Stimulated activated CD4-positive, alpha-beta T cell treated with anti-CD3 and anti-CD28 coated beads, Interleukin-1b, Interleukin-23, amount 100 ng/mL, for 4 hours (primary cell): ENCODE measurements at places on chromosomes 12 and 14.

GRCh38 chr12:56257491-56258067 lies 605 bp downstream of the ANKRD52 start:
- no peak for DNase-seq

DNA sequence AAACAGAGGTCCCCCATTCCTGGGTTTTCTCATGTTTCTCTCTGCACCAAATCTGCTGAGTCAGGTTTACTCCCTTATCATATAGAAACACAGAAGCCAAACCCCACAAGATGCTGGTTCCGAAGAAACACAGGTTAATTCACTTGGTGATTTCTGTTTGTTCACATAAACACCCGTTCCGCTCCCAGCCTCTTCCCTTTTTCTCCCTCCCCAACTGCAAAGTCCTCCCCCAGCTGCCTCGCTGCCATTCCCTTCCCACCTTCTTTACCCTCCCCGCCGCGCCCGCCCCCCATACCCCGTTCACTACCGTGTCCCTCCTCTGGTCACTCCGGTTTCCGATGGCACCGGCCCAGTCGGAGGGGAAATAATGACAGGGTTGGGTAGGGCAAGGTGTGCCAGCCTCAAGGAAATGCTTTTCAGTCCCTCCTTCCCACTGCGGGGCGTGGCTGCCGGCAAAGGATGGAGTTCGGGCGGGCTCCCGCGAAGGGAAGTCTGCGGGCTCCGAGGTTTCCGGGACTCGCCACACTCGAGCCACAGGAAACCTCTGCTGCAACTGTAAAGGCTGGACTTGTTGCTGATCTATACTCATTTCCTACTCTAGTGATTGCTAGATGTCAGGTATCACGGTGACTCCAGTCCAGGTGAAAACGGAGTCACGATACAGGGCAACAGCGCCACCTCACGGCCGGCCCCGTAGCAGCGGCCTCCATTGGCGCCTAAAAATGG lies at the start of gene STYK1:
Gene STYK1, minus strand, starts transcription at position 394 of the 726 bp plus-strand sequence. CDS start 39,434 bp downstream, outside the sequence.
- peak; percentile 63 for DNase-seq

- DNase-seq, result no peak
Measured at GRCh38 chr14:74567646-74568379, 44.2 kb downstream of the LTBP2 start.

DNA sequence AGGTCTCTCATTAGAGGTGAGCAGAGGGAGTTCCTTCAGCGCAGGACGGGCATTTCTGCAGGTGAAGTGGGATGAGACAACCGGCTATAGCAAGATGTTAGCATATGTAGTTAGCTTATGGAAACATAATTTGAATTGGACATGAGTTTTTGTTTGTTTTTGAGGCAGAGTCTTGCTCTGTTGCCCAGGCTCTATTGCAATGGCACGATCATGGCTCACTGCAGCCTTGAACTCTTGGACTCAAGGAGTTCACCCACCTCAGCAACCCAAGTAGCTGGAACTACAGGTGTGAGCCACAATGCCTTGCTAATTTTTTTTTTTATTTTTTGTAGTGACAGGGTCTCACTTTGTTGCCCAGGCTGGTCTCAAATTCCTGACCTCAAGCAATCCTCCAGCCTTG lies 69.2 kb downstream of the RCOR1 start:
- DNase-seq, result no peak

DNA sequence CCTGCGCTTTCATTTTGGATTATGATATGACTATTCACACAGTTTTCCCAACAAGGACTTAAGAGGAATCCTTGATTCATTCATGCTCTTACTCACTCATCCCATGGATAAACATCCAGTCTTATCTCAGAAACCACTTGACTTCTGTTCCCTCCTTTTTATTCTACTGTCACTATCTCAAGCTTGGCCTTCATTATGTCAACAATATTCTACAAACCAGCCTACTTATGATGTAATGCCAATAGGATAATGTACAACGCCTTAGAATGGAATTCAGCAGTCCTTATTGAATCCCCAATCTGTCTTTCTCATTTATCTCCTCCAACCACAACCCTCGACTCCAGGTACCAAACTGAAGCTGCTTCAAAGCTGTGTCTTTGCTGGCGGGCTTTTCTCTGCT lies 448.5 kb downstream of the PDZRN4 start:
- no peak for DNase-seq

DNA sequence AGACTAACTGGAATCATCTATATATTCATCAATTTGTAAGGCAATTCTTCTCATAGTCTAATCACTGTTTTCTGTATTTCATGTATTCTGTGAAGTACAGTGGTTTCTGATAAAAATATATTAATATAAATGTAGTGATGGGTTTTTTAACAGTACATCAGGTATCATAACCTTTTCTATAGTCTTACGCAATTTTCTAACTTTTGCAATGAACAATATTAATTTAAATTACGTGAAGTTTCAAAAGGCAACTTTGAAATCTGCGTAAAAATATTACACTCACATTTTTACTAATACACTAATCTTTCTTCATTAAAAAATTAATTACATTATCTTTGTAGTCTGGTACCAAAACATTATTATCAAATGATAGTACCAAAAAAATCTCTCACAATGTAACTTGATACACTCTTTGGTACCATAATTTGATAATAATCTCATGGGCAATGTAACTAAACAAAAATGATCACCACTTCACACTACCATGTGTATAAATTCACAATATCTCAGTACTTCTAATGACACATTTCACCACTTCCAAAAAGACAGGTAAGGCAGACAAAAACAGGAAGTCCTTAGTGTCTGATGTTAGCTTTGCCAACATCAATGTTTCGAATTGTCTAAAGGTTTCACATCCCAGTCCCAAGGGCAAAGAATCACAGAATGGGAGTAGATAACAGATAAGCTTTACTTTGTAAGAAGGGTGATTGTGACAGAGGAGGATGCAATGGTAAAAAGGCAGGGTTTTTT lies 8.7 kb downstream of the DNAI7 start:
- DNase-seq, result no peak

- DNase-seq, result no peak
Measured at GRCh38 chr12:14577344-14577743, 9.7 kb upstream of the PLBD1 start.

- DNase-seq, result peak; percentile 27
Measured at GRCh38 chr14:90274808-90275457, 18.6 kb downstream of the PSMC1 start.

DNA sequence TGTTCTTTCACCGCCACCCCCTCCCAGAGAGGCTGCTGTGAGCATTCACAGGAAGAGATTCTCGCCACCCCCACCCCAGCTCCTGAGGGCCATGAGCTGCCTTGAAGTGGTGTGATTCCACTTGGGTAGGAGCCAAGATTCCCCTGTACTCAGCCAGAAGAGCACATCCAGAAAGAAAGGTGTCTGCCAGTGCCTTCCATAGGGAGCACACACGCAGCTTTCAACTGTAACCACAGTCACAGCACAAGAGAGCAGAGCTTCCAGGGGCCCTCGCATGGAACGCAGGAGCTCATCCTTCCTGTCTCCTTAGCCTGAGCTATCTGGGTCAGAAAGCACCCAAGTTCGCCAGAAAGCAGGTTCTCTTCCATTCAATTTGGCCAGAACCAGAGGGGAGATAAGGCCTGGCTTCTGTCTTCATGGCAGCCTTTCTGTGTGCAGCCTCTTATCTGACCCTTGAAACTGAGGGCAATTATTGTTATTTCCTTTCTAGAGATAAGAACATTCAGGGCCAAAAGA lies 66.6 kb upstream of the SCN8A start:
- DNase-seq, result no peak

DNA sequence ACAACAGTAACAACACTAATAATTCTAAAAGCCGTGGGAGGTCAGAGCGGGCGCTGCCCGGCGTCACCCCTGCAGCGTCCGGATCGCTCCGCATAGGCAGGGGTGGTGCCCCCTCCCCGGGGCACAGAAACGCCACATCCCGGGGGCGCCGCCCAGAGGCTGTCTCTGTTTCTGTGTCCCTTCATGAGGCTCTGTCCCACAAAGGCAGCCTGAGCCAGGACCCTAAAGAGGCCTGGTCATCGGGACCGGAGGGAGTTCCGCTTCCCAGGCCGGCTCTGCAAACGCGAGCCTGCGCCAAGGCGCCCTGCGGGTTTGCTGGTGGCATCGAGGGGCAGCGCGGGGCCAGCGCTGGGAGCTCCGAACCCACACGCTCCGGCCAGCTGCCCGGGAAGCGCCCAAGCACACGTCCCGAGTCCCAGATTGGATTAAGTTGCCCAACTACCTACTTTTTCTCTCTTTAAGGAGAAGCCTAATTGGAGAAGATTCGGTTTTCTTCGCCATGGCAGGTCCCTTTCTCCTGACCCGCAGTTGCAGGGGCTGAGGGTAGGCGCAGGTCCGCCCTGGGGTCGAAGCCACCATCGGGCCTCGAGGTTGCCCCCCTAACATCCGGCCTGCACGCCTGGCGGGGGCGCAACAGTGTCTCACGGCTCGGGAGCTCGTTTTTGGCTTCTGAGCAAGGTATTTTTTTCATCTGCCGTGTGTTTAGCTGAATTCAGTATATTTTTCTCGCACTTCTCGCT lies 421.7 kb downstream of the VRK1 start:
- DNase-seq, result peak; percentile 19

DNA sequence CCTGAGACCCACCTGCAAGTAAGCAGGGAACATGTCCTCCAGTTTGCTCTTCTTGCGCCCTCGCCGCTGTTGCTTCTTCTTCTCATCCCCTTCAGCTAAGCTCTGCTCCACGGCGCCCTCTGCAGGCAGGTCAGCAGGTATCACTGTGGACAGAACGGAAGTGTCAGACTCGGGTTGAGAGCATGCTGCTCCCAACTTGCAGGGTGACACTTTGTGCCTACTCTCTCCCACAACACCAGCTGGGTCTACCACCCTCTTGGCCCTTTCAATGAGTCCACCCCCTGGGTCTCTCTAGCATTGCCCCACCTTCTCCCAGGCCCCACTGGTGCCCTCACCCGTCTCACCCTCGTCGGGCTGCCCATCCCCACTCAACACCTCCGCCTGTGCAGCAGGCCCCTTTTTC lies 16.7 kb downstream of the KMT2D start:
- DNase-seq, result peak; percentile 77

DNA sequence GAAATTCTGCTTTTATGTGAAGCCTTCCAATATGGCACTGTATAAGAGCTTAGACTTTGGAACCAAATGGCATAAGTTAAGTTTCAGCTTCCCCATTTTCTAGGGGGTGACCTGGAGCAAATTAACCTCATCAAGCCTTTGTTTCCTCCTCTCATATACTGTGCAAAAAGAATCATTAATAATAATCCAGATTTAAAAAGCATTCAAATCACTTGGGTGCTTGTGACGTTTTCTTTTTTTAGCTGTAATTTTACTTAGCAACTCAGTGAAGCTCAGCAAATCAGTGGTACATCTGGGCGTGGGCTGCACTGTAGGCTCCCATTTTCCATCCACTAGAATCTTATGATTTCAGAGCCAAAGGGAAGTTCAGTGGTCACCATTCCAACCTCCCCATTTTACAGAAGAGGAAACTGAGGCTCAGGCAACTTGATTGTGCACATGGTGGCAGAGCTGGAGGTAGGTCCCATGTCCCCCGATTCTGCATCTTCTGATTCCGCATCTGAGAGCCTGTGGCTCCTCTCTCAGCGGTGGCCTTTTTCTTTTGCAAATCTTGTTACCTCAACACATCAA lies 131.2 kb downstream of the SNAPC1 start:
- no peak for DNase-seq

DNA sequence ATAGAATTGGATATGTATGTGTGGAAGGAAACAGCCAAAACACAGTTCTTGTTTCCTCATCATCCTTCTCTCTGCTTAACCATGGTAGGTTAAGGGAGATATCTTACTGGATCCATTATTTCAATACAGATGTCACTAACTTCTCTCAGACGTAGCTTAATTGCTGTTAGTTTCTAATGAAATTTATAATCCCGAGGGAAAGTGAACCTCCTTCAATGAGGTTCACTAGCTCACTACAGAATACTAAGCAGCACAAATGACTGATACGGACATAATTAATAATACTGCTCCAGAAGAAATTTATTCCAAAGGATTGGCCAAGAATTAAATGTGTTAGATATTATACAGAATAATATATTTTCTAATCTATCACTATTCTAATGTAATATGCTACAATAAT lies 28.6 kb upstream of the PTPRO start:
- no peak for DNase-seq

- DNase-seq, result no peak
Measured at GRCh38 chr12:53207042-53207441, at the start of gene ITGB7. Gene ITGB7 (minus strand): TSS chr12:53207251. CDS start chr12:53200443, 6,808 bp downstream.

DNA sequence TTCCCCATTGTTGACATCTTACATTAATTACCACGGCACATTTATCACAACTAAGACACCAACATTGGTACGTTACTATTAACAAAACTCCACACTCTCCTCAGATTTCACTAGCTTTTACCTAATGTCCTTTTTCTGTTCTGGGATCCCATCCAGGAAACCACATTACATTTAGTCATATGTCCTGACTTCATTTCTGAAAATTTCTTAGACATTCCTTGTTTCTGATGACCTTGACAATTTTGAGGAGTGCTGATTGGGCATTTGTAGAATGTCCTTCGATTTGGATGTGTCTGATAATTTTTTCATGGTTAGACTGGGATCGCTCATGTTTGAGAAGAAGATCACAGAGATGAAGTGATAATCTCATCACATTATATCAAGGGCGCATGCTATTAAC lies 34.6 kb upstream of the ACSM4 start:
- no peak for DNase-seq

- DNase-seq, result no peak
Measured at GRCh38 chr12:60172266-60173211, 576.7 kb downstream of the SLC16A7 start.

DNA sequence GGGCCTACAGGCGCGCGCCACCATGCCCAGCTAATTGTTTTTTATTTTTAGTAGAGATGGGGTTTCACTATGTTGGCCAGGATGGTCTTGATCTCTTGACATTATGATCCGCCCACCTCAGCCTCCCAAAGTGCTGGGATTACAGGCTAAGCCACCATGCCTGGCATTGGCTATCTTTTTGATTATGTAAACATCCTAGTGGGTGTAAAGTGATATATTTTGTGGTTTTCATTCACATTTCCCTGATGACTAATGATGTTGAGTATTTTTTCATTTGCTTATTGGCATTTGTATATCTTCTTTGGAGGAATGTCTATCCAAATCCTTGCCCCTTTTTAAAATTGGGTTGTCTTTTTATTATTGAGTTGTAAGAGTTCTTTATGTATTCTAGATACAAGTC lies 16.3 kb downstream of the CREBL2 start:
- DNase-seq, result no peak

GRCh38 chr12:131577766-131578165 lies 133.1 kb upstream of the SFSWAP start:
- DNase-seq, result no peak

- DNase-seq, result no peak
Measured at GRCh38 chr14:22939684-22940083, 10.5 kb upstream of the PRMT5 start.

DNA sequence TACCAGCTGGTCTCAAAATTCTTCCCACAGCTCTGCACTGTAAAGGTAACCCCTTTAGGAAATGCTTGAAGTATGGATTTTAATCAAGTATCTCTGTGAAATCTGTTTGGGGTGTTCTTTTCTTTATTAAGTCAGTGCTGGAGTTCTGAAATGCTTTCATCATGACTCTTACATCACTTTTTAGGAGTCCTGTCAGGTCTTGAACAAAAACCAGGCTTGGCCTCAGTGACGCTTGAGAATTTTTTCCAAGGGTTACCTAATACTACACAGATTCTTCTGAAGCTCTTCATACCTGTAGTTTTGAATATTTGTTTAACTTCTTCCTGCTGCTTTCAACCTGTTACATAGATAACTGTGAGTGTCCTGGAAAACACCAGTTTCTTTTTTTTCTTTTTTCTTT lies 47.0 kb upstream of the KCNH3 start:
- no peak for DNase-seq
